ENCODE measurements at places on chromosomes 11 and 22.

DNA sequence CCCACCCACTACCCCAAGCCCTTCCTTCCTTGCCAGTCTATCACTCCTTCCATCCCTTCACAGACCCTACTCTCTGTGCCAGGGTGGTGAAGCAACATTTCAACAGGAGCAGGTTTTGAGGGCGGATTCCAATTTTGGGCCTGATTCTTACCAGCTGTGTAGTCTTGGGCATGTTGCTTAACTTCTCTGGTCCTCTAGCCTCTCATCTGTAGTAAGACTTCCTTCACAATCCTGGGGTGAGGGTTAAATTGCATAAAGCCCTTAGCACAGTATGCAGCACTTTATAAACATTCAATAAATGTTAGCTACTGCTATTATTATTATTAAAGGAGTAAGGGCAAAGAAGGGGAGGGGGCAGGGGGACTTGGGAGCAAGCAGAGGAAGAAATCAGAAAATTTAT, 5.0 kb upstream of the RNF185 start:
- no peak for DNase-seq

DNA sequence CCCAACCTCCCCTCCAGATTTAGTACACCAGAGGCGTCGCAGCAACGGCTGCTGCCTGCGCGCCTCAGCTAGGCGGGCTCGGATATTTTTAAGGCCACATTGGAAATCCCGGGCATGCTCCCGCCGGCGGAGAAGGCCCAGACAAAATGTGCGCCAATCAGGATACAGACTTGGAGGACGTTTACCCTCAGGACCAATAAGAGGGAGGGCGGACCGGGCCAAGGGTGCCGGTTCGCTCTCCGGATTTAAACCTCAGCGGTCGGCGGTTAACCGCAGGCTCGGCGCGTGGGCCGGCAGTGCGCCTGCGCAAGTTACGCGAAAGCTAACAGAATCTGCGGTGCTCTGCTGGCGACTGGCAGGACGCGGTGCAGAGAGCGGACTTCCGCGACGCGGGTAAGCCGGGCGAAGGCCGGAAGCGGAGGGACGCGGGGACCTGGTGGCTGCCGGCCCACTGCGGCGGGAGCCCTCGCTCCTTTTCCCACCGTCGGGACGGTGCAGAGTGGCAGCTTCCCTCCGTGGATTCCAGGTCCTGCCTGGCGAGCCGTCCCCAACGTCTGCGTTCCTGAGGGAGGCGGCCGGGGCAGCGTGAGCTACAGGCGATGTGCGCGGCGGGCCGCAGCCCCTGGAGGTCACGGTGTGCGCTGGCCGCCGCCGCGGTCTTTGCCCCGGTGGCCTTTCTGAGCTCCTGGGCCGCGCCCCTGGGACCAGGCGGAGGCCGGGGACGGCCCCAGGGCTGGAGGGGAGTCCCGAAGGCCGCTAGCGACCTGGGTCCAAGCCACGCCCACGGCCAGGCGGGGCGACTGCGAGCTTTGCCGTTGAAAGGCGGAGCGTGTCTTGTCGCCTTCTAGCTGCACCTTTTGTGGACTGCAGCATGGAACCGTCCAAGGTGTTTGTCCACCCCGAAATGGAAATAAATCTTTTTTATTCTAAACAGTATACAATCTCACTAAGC, at the start of gene HYLS1:
Gene HYLS1, plus strand, starts transcription at position 296 of the 952 bp plus-strand sequence. CDS start 11,701 bp downstream, outside the sequence.
- peak; percentile 97 for DNase-seq

- no peak for DNase-seq
These were observed 209.8 kb upstream of the TMEM45B start for GRCh38 chr11:129605815-129606214.

- peak; percentile 79 for DNase-seq
These were observed 7.4 kb downstream of the ATL3 start for GRCh38 chr11:63663809-63664208.

DNA sequence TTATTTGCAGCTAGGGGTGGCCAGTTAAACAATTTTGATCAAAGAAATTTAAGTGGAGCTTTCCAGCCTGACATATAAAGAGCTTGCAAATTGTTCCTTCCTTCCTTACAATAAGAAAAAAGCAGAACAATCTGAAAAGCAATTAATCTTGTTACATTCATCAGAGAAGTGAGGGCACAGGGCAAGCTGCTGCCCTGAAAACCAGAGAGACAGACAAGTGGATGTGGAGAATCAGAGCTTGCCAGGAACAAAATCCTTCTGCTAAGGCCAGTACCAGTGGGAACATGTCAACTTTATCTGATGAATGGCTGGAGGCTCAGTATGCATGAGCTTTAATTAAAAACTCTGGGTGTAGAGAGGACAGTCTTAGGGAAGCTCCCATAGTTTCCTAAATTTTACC, 8.8 kb downstream of the CCDC179 start:
- no peak for DNase-seq

DNA sequence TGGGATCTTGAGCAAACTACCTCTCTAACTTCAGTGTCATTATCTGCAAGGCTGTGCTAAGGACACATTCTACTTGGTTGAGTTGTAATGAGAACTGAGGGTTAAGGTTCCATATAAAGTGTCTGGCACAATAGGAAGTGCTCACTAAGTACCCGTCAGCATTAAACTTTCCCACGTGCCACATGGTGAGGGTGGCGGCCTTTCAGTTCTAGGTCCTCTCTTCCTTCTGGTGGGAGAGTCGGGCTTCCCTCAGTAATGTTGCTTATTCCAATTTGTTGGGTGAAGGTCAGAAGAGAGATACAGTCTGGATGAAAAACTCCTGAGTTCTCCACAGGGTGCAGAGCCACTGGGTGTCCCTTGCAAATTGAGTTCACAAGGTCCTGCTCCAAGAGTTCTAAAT, 4.6 kb upstream of the CD6 start:
- DNase-seq: no peak

DNA sequence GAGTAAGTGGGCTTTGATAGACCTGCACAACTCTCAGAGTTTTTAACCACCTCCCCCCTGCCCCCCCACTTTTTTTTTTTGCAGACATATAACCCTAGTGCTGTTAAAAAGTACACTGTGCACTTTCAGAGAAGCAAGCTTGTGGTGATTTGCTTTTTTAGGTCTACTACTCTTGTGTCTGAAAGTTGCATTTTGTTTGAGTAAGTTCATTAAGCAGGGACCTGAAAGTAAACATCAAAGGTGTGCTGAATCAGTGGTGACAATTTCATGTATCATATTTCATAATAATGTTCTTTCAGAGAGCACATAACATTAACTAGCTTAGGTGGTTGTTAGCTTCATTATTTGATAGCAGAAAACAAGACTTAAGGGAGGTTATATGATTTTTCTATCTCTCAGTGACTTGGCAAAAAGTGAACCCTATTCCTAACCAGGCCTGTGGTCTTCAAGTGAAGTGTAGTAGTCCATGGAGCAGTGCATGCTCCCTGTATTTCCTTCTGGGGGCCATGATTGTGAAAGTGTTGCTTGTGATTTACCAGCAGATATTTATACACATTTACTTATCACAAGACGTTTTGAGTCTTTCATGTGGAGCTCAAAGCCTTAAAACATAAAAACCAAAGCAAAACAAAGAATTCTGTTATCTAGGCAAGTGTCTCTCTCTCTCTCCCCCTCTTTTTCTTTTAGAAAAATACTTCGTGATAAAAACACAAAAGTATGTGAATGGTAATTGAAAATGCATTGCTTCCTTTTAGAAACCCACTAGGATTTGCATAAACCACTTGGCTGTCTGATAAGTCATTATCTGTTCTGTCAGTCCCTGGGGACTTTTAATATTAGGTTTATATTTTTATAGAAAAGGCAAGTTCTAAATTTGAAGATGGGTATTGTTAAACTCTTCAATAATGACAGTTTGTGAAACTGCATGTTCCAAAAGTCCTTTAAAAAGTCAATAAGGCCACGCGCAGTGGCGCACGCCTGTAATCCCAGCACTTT, 7.5 kb upstream of the RAG2 start:
- no peak for DNase-seq

DNA sequence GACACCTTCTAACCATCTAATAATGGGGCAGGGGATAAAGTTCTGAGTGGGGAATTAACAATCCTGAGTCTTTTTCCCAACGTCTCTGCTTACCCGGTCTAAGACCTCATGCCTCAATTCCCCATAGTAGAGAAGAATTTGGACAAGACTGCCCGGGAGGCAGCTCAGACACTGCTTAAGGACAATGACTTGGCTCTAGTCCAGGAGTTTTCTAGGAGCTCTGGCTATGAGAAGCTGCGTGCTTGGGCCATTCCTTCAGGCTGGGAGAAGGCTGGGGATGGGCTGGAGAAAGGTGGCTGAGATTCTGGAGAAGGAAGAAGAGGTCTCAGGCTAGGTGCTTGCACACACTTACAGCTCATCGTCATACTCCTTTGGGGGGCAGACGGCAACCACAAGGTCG, 19.8 kb upstream of the ABCC8 start:
- peak; percentile 16 for DNase-seq

DNA sequence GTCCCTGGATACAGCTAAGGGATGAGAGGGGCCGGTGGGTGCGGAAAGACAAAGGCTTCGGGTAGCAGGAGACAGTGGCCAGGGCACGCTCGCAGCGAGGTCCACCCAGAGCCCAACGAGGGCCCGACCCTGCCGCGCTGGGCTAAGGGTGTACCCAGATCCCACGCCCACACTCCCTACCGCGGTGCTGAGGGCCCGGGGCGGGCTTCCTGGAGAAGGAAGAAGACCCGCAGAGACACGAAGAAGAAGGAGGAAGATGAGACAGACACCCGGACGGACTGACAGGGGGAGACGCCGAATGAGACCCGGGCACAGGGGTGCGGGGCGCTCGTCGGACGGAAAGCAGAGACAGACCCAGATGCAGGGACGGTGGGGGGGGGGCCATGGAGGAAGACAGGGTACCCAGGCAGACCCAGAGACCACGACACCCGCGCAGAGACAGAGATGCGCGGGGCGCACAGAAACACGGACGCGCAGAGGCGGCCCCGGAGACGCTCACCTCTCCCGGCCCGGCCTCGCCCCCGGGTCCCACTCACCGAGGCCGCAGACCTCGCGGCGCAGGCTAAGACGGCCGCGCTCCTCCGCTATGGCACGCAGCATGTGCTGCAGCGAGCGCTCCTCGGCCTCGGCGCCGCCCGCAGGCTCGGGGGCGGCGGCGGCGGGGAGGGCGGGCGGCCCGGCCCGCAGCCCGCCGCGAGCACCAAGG, 437 bp downstream of the KIAA0930 start:
- DNase-seq: no peak

GRCh38 chr11:94275961-94276360, 28.4 kb upstream of the IZUMO1R start:
- DNase-seq: no peak

DNA sequence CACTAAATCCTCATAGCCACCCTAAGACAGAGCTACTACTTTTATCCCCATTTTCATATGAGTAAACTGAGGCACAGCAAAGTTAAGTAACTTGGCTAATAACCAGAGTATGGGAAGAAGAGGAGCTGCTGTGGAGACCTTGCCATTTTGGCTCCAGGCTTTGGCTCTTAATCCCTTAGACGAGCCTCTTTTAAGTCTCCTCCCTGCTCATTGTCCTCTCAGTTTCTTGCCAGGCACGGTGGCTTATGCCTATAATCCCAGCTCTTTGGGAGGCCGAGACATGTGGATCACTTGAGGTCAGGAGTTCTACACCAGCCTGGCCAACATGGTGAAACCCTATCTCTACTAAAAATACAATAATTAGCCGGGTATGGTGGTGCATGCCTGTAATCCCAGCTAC, 78.6 kb downstream of the PRR5L start:
- no peak for DNase-seq

DNA sequence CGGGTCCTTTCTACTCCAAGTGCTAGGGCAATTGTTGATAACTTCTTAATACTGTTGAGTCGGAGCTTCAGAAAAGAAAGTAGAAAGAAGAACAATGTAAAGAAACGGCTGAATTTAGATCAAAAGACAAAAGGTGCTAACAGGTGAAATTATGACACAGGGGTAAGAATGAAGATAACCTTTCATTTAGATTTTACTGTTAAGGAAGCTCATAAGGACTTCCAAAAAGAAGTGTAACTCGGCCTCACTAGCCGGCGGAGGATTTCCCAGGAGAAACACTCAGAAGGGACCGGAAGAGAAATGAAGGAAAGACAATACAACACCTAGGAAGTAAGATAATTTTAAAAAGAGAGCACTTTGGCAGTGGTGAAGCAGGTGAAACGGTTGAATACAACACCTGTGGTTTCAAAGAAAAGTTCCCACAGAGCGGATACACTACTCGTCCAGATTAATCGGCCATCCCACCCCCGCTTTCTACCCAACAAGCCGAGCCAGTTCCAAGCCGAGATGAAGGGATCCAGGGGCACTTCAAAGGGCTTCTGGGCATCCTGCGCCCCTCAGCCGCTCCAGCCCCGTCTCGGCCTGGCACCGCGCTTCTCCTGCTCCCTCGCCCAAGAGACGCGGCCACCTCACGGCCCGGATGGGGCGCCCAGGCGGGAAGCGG, 737 bp downstream of the PPP2R1B start:
- no peak for DNase-seq

DNA sequence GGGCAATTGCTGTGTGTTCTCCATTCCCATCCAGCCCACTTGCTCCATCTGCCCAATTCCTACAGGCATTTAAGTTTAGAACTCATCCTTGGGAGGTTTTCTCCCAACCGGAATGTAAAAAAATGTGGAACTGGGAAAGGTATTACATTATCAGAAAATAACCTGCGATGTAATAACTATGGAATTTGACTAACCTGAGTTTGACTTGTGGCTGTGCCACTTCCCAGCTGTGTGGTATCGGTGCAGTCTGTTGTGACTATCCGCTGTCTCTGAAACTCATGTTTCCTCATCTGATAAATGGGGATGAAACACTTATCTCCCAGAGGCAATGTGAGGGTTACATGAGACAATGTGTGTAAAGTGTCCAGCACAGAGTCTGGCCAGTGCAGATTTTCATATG, 77.6 kb downstream of the TENM4 start:
- DNase-seq: no peak

GRCh38 chr11:70539360-70540095, 141.2 kb downstream of the CTTN start:
- no peak for DNase-seq

DNA sequence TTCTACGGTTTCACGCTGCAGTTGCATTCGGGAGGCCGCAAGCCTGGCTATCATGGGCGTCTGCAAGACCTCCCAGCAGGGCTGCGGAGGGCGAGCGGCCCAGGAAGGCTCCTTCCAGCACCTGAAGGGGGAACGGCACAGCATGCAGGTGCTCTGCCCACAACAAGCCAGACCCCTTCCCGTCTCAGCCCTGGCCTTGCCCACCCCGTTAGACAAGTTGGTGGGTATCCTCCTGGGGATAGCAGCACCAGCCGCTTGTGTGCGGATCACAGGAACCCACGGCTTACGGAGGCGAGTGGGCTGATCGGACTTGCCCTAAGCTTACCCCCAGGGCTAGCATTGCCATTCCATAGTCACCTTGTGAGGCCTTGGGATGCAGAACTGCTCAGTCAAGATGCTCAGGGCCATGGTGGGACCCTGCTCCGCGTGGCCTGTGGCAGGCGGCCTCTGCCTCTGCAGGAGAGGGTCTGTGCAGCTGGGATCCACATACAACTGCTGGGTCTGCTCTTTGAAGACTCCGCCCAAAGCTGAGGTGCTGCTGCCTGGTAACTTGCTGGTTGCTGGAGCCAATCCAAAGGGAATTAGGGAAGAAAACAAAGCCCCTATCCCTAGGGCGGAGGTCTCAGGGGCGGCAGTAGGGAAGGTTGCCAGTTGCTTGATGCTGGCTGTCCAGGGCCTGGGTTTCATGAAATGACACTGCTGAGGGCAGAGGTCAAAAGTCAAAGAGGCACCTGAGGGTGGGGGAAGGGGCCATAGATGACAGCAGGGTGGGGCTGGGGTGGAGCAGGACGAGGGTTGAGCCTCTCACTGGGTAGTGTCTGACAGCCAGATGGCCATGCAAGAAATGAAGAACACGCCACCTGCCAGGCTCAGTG, 1.4 kb upstream of the OSBPL5 start:
- DNase-seq: no peak

Data from fibroblast of skin of back (primary cell).